CD14-positive monocyte (primary cell): ENCODE measurements at places on chromosomes 5 and 9.
A peak's percentile ranks its signal among the peaks of the same experiment; 100 is the strongest.

GRCh38 chr9:37550781-37551180 is 25.4 kb downstream of the FBXO10 start:
- no peak for DNase-seq

- DNase-seq: peak; percentile 5
Measured at GRCh38 chr5:53019320-53019719, 30.2 kb downstream of the ITGA2 start.

GRCh38 chr9:106322706-106323245 is 540.2 kb upstream of the ZNF462 start:
- DNase-seq: no peak

DNA sequence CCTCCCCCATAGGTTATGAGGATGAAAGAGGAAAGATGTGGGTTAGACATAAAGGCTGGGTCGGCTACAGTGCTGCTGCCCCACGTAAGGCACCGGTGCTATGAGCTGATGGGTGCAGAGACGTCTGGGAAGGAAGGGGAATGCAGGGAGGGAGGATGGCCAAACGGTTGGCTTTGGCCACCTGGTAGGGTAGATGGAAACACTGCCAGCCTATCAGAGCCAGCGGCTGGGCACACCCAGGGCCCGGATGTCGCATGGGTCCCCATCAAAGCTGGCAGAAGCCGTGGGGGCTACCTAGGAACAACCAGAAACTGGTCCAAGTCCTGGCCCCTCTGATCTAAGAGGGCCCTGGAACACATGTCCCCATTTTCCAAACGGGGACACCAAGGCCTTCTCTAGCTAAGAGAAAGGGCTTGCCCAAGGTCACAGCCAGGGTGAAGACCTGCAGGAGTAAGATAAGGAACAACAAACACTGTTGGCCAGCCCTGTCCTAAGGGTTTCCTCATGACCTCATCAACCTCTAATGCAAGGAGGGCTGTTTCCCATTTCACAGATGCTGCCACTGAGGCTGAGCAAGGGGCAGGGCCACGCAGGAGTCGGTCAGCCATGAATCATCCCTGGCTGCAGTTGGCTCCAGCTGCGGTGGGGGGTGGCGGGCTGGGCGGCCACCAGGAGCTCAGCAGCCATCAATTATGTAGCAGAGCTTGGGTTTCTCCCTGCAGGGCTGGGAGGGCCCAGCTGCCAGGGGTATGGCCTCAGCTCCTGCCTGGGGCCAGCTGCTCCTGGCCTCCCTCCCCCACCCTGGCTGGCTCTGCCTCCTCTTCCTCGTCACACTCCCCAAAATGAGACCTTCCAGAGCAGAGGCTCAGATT is 4.9 kb downstream of the SH3GLB2 start:
- no peak for DNase-seq

DNA sequence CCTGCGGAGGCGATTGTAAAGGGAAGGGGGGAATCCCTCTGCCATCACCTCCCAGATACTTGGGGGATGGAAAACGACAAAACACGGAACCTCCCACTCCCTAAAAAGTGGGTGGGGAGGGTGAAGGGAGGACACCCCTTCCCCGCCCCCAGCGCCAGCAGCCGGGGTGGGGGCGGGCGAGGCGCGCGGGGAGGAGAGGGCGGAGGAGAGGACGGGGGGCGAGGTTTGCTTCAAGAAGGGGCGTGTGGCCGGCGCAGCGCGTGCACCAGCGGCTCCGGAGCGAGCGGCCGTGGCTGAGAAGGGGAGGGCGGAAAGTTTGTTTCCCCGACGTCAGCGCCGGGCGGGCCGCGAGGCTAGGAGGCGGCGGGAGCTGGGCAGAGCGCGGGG is at the start of gene PRRX2:
Gene PRRX2, plus strand, starts transcription at position 259 of the 387 bp plus-strand sequence. CDS start 221 bp downstream, outside the sequence.
- no peak for DNase-seq

DNA sequence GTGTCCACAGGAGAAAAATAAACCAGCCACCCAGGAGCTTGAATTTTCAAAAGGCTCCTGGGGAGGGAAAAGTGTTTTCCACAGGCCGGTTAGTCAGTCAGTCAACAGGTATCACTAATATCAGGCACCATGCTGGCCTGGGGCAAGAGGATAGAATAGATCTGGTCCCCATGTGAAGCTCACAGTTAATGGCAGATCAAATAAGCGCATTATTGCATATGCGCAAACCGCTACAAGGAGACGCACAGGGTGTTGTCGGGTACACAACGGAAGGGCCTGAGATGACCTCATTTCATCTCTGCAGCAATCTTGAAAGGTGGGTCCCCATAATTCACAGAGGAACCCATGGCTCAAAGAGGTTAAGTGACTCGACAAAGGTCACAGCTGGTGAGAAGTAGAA is 260.7 kb downstream of the CRB2 start:
- DNase-seq: no peak

DNA sequence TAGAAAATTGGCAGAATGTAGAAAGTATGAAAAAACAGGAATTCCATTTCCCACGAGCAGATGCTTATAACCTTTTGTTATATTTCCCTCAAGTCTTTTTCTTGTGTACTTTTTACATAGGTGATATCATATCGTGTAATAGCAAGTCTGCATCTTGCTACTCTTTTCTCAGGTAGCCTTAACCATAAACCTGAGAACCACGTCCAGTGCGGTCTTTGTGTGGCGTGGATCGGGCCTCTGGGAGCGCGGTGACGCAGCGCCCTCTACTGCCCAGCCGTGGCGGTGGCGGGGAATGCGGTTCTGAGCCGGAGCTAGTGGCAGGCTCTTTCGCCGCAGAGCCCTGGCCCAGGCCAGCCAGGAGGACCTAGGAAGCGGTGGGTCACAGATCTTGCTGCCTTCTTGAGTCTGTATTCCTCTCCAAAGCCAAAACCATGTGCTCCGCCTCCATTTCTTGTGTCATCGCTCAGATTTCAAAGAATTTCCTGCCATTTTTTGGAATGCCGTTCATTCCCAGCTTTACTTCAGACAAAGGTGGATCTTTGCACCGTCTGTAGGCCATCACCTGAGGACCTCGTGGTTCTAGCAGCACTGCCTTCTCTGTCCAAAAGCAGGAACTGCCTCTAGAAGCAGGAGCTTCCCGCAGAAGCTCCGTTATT is 71.9 kb downstream of the MVB12B start:
- peak; percentile 70 for DNase-seq

DNA sequence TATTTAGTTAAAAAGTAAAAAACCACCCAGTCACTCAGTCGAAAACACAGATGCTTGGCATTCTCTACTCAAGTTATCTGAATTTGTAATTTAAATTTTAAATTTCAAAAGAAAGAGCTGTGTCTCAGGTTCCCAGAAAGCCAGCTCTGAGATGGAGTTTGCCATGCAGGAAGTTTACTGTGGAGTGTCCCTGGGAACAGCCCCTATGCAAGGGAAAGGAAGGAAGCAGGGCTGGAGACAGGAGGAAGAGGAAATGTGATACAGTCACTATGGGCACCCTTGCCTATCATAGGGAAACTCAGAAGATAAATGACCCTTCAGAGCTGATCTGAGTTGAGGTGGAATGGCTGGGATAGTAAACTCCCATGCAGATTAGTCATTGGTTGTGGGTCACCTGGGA is 408.8 kb upstream of the ACTBL2 start:
- DNase-seq: no peak

GRCh38 chr9:137485343-137486140 is 26.4 kb upstream of the NSMF start:
- DNase-seq: no peak

- DNase-seq: no peak
Measured at GRCh38 chr9:114302727-114303126, 20.2 kb upstream of the ORM1 start.

GRCh38 chr5:166795756-166796155 is 1495.7 kb upstream of the WWC1 start:
- no peak for DNase-seq

GRCh38 chr5:960551-960950 is 48.1 kb upstream of the NKD2 start:
- DNase-seq: no peak

DNA sequence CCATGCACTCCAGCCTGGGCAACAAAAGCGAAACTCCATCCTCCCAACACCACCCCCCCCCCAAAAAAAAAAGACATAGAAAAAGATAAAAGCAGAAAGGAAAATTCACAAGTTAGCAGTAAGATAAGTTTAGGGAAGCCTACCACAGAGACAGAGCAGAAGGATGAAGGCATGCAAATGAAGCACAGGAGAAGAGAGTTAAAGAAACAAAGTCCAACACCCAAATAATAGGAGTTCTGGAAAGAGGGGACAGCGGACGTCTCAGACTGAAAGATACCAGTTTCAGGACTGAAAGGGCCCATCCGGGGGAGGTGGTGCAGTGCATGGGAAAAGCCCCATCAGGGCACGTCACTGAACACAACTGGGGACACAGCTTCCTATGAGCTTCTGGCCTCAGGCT is 54.3 kb downstream of the OTULIN start:
- no peak for DNase-seq

DNA sequence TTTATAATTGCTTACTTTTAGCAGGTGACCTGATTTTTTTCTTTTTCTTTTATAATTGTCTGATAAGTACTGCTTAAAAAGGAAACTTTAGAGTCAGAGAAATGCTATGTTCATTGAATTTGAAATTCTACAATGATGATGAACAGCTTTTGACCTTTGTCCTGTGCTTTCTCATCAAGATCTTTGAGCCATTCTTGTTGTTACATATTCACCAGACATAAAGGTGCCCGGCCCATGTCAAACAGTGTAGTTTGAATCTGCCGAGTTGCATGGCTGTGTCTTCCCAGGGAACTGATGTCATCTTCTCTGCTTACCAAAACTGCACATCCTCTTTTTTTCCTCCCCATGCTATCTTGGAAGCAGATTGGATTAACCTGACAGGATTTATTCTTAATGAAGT is 163.6 kb downstream of the LRRC70 start:
- DNase-seq: no peak

DNA sequence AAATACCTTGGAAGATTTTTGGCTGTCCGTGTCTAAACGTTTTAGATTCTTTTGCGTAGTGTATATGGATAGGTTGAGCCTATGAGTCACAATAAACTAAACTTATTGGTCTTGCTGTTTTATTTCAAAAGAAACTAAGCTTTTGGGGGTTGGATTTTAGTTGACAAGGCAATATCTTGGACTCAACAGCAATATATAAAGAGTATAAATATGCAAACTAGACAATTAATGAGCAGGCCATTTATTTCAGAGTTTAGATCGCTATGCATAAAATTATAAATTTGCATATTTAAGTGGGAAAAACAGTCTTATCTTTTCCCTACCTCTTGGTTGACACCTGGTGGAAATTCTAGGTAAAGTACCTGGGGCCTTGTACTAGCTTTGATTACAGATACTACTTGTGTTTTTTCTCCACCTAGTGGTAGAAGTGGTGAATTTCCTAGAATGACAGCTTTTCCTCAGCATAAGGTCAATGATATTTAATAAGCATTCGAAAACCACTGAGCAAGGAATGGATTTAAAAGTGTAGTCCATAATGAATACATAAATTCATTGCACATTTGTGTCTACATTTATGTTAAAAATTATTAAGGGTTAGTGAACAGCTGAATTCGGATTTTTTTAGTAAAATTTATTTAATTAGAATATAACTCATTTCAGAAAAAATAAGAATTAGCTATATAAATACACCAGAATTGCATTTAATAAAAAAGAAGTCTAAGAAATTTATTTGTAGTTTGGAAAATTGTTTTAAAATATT is 1.7 kb upstream of the ARRDC3 start:
- peak; percentile 83 for DNase-seq
